T-cell (primary cell): ENCODE measurements at places on chromosomes 7 and 10.
A peak's percentile ranks its signal among the peaks of the same experiment; 100 is the strongest.

- DNase-seq: peak; percentile 46
Observed at GRCh38 chr10:47165711-47166404, 134.1 kb upstream of the GDF10 start.

- DNase-seq: no peak
Observed at GRCh38 chr7:124718032-124718766, 47.4 kb downstream of the GPR37 start.

- DNase-seq: no peak
Observed at GRCh38 chr7:70919481-70920073, 212.4 kb upstream of the GALNT17 start.

DNA sequence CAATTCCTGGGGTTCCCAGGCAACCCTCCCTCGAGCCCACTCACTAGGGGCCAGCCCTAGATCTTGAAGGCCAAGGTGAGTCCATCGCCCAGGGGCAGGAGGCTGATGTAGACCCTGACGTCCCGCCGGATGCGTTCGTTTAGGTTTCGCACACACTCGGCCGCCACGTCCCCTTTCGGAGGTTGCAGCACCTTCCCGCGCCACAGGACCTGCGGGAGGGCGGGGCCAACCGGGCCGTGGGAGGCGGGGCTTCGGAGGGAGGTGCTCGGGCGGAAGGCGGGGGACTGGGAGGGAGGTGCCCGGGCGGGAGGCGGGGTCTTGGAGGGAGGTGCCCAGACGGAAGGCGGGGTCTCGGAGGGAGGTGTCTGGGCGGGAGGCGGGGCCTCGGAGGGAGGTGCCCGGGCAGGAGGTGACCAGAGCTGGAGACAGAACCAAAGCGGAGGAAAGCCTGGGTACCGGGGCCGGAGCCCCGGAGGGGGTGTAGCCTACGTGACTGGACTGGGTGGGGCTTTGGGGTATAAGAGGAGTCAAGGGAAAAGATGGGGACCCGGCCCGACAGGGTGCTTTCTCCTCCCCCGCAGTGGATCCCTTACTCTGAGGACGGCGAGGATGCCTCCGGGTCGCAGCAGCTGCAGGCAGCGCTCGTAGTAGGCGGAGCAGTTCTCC, 1.6 kb downstream of the COMTD1 start:
- peak; percentile 97 for DNase-seq

GRCh38 chr10:7971949-7972348, 82.5 kb upstream of the GATA3 start:
- DNase-seq: no peak

DNA sequence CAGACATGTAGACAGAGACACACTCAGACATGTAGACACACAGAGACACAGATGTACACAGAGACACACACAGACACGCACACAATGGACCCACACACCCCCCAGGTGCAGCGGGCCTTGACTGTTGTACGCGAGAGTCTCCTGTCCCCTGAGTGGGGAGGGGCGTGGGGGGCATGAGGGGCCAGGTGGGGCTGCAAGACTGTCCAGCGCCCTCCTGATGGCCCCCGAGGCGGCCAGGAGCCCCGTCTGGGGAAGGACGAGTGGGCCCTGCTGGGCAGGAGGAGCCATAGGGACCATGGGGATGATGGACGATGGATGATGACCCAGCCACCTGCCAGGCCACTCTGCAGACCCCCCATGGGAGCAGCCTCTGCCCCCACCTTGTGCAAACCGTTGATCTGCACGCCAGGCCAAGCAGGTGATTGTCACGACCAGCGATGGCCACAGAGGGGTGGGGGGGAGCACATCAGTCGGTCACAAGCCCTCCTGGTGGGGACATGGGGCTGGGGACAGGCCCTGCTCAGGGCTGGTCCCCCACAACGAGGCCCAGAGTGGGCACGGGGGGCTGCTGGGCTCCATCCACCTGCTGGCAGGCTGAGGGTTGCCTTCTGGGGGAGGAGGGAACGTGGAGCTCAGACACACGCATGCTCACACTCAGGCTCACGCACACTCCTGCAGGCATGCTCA, 11.6 kb downstream of the VENTX start:
- no peak for DNase-seq

DNA sequence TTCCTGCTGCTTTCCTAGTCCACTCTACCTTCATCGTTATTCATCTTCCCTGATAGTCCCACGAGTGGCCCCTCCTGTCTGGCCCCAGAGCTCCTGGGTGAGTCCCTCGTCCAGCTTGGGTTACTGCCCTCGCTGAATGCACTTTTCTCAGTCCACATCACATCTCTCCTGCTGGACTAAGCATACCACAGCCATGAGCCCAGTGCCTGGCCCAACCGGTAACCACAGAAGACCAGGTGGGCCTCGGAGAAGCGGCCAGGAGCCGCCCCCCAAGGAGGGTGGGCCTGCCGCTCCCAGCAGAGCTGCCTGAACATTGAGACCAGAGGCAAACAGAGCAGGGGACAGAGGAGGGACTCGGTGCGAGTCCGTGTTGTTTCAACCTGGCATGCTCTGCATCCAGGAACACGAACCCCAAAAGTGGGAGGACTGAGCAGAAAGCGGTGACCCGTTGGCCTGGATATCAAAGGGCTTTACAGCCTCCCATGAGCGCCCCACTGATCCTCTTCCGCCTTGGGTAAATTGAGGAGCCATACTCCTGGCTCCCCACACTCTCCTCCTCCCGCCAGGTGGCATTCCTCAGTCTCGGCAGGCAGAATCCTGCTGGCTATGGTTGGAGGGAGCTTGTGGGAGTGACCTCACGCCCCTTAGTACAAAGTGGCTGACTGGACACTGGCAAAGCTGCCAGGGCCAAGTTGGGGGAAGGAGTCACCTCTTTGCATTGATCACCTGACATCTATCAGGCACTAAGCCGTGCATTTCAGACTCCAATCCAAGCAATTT, 13.3 kb downstream of the TMEM72 start:
- no peak for DNase-seq

DNA sequence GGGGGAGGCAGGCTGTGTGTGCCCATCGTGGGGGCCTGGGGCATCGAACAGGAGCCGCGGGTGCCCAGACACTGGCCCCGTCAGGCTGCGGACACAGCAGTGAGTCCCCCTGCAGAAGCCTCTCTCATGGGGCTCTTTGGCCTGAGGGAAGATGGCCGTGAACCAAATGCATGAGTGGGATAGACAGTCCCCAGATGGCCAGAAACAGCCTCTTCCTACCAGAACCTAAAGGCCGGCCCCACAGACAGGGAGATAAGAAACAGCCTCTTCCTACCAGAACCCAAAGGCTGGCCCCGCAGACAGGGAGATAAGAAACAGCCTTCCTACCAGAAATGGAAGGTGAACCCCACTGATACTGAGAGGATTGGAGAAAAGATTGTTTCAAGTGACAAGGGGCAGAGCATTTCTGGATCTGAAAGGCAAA, 16.6 kb downstream of the IDI2 start:
- no peak for DNase-seq

DNA sequence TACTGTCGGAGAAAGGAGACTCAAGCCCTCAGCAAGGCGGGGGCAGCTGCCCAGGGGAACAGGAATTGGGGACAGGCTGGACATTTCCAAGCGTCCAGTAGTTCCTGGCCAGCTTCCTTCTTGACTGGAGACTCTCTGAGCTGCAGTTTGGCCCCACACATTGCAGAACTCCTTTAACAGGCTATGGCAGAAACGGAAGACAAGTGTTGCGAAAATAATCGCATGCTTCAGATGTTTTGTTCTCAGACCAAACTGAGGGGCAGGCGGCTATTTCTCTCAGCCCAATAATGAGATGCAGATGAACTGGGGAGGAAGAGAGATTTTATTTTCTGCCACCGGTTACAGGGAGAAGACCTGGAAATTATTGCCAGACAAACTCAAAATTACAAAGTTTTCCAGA, 88.0 kb upstream of the PFKP start:
- no peak for DNase-seq

DNA sequence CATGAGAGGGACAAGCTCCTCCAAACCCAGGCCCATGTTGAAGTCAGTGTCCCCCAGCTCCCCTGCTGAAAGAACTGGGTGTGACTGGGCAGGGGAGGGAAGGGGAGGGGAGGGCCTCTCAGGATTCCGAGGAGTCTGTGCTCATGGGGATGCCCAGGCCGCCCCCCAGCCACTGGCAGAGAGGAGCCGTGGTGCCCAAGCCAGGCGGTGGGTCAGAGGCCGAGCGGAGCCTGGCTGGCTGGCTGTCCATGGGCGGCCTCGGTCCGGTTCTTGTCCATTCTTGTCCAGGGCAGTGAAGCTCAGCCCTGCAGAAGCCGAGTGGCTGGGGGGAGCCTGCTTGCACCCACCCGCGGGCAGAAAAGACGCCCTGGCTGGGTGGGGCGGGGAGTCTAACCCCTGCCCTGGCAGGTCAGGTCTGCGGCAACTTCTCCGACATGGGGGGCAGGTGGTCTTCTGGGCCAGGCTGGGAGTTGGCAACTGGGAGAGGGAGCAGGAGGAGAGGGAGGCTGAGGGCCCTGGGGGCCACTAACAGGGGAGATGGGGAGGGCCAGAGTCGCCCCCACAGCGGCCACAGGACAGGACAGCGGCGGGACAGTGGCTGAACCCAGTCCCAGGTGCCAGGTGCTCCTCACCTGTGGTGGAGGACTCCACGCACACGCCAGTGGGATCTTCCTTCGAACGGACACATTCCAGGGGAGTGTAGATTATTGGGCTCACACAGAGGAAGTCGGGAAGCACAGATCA, 54.1 kb downstream of the FOXL3 start:
- no peak for DNase-seq

GRCh38 chr10:48577158-48577557, 27.7 kb downstream of the ARHGAP22 start:
- DNase-seq: no peak

DNA sequence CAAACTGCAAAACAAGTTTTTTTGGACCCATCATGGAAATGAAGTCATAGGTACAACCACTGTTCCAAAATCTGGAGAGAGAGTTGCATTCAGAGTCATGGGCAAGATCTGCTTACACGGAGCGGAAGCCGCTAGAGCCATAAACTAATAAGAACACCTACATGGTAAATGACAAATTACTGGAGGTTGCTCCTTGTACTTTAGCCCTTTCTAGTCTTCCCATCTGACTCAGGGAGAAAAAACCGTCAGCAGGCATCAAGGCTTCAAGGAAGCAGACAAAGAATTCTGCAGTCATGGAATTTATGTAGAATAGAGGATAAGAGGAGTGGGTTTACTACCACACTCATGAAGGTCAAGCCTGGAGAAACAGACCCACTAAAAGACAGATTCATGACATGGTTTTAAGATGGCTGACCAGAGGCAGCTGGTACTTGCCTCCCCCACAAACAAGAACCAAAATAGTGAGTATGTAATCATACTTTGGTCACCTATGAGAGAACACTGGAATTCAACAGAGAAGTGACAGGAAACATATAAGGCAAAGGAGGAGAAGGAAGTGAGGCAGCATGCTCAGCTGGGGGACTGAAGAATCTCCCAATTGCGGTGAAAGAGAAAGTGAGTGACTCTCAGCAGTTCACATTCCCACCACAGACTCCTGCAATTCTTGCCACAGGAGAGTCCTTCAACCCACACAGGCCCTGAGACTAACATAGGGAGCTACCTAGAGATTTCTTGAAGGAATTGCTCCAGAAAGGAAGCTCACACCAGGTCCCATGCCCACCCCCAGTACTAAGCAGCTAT, 42.4 kb upstream of the ASAH2 start:
- DNase-seq: no peak

DNA sequence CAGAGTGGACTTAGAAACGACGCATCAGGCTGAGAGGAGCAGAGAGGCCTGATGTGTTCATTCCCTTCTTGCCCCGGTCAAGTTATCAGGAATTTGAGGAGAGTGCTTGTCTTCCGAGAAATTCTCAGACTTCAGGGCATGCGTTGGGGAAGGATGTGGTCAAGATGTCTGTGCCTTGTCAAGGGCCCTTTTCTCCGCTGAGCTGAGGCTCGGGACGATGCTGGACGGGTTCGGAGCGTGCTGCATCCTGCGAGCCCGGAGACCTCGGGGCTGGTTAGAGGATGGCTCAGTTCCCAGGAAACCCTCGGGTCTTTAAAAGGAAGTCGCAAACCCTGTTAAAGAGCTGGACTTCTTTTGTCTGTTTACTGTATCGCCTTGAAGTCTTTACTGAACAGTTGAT, 325.4 kb downstream of the ADARB2 start:
- DNase-seq: no peak

- DNase-seq: no peak
Observed at GRCh38 chr10:35564341-35564968, 40.7 kb upstream of the GJD4 start.

DNA sequence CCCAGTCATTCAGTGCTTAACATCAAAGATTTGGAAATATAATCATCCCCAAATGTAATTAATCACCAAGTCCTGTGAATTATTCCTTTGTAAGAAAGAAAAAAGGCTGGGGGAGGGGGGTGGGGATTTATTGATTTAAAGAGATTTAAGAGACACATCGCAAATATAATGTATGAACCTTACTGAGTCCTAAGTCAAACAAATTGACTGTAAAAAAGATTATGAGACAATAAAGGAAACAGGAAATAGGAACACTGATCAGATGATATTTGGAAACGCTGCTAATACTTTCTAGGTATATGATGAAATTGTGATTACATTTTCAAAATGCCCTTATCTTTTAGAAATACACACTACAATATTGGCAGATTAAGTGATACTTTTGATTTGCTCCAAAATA, 92.5 kb downstream of the ATE1 start:
- DNase-seq: no peak

DNA sequence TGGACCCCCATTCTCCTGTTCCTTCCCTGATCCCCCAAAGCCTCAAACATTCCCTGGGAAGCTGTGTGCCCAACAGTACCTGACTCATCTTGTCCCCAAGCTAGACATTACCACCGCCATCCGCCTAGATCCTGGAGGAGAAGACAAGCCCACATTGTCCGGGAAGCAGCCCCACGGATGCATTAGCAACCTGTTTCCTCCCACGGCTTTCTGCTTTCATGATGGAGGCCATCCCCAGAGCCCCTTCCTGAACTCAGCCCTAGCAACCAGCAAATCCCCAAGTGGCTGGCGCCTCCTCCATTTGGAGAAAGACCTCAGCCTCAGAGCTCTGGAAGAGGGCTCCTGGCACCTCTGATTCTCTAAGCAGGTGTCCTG, 2.3 kb upstream of the SLC29A3 start:
- DNase-seq: no peak

- DNase-seq: no peak
Observed at GRCh38 chr7:101960985-101961708, 143.7 kb downstream of the CUX1 start.

DNA sequence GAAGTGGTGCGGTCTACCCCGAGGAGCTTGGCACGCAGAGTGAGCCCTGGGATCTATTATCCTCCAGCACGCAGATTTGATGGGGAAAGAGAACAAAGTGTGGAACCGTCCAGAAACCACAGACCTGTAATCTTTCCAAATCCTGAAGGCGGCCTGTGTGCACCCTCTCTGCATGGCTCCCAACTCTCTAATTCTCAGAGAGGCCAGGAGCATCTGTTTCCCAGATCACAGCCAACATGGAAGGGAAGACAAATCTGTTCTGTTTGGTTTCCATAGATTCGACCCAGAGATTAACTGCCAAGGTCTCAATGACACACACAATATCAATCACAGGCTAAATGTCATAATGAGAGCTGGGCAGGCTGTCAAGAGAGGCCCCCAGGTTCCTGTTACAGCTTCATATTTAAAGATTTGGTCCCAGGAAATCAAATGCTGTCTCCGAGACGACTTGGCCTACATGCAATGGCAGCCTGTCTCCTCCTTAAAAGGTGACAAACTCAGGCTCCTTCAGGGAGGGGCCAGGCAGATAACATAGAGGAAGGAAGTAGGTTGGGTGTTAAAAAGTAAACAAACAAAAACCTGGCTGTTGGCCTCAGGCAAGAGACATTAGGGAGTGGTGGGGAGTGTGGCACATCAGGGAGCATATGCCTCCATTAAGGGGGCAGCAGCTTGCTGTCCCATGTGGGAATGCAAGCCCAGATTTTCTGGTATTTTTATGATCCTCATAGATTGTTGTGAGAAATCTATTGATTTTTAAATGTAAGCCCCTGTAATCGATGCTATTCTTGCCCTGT, 48.8 kb upstream of the SAMD8 start:
- no peak for DNase-seq

GRCh38 chr10:49661140-49661856, 18.2 kb upstream of the C10orf53 start:
- no peak for DNase-seq
